ENCODE measurements at places on chromosomes 1 and 21.
A peak's percentile ranks its signal among the peaks of the same experiment; 100 is the strongest.

- no peak for DNase-seq
Measured at GRCh38 chr1:212670301-212670700, 29.3 kb downstream of the BATF3 start.

DNA sequence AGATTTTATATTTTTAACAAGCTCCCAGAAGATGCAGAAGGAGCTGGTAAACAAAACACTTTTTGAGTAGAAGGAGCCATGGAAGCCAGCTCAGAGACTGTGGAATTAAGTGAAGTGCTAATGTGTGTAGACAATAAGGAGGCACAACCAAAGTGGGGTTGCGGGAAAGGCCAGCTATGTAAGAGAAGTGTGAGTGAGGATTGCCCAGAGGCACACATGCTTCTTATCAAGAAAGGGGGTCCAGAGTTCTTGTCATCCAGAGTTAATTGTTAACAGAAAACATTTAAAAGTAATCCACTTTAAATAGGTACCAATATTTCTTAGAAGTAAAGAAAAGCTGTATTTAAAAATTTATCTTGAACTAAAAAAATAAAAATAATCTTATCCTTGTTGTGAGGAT is 136.8 kb downstream of the OLFM3 start:
- DNase-seq, result no peak

- DNase-seq, result no peak
Measured at GRCh38 chr1:174643206-174643605, 195.4 kb downstream of the GPR52 start.

DNA sequence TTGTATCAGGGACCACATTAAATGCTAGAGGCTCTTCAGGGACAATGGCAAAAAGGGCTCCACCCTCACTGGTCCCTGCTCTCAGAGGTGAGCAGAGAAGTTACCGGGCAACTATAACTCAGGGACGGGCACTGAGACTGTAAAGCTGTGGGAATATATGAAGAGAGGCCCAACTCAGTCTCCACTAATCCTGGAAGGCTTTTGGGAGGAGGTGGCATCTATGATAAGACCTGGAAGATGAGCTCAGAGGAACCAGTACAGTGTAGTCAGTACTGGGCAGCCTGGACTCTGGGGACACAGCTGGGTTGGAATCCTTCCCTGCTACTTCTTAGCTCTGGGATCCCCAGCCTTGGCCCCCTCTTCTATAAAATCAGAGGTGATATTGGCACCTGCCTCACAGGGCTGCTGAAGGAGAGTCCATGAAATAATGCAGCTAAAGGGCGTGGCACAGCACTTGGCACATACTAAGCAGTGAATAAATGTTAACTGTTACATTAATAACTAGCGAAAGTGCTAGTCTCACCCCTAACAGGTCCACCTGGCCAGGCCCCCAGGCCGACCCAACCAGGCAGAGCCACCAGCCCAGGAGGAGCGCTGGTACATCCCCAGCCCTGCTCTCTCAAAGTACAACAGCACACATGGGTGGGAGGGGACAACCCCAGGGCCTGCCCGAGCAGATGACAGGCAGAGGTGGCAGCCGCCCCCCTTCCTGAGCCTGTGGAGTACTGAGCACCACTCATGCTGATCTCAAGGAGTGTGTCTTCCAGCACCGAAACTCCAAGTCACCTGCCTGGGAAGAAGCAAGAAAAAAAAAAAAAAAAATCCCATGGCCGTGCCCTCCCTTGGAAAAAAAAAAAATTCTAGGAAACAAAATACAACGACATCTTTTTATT is 62.7 kb downstream of the CASZ1 start:
- DNase-seq, result no peak

- DNase-seq, result peak; percentile 10
Measured at GRCh38 chr1:227709451-227709850, 25.7 kb downstream of the JMJD4 start.

DNA sequence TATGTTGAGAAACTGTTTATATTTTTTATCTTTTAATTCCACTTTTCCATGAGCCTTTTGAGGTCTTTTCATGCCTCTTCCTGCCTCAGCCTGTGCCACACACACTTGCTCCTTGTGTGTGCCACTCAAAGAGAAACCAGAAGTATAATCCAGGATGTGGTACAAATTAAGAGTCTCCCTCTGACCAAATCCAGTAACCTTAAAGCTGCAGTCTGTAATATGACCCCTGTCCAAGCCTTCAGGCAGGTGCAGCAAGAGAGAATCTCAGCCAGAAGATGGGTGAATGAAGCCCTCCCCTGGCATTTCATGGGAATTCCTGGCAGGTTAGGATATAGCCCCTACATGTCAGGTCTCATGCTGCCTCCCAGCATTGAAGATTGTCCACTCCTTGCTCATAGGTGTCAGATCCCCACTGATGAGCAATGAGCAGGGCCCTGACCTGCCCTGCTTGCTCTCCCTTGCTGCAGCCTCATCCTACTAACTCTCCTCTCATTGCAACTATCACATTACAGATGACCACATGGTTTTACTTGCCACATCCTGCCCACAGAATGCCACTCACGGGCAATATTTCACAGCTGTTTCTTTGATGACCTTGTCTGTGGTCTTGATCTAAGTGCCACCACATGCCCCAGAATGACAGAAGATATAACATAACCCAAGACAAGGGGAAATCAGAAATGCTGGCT is 169.3 kb downstream of the SEC16B start:
- no peak for DNase-seq

- peak; percentile 65 for DNase-seq
Measured at GRCh38 chr1:243742819-243743218, 107.2 kb downstream of the AKT3 start.

GRCh38 chr21:27475363-27475955 is 508.6 kb upstream of the ADAMTS5 start:
- DNase-seq, result no peak

DNA sequence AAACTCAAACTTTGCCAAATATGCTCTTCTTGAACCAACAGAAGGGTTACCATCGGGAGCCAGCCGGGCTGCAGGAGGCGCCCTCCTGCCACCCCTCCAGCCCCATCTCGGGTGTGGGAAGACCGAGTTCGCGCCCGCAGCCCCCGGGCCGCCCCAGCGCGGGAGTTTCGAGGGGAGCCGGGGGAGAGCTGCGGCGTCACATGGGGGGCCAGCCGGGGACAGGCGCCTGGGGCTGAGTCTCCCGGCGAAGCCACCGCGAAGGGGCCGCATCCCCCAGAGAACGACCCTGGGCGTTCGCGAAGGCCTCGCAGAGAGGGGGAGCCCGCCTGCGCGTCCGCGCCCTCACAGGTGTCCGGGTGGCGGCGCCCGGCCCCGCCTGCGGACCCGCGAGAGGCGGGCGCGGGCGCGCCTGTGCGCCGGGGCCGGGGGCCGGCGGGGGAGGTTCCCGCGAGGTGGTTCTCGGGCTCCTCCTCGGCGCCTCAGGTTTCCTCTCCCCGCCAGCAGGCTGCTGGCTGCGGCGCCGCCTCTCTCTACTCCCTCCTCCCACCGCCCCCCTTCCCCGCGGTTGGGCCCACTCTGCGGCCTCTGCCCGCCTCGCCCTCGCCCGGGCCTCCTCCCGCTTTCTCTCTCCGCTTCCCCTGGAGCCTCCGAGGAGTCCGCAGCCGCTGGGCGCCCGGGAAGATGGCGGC is at the start of gene RAVER2:
RAVER2 (plus strand) TSS at position 584 of the 689 bp plus-strand sequence; CDS start at position 682, 98 bp downstream.
- DNase-seq, result no peak

DNA sequence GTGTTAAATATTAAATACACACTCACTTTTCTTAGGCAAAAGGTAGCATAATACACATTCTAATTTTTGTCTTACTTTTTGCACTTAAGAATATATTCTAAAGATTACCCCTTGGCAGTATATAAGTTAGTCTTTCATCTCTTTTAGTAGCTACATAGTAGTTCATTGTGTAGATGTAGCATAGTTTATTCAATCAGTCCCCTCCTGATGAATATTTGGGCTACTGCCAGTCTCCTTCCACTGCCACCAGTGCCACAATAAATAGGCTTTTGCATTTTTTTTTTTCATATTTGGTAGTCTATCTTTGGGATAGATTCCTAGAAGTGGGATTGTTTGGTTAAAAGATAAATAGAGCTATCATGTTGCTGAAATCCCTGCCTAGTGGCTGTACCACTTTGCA is 388.8 kb upstream of the RUNX1 start:
- no peak for DNase-seq

DNA sequence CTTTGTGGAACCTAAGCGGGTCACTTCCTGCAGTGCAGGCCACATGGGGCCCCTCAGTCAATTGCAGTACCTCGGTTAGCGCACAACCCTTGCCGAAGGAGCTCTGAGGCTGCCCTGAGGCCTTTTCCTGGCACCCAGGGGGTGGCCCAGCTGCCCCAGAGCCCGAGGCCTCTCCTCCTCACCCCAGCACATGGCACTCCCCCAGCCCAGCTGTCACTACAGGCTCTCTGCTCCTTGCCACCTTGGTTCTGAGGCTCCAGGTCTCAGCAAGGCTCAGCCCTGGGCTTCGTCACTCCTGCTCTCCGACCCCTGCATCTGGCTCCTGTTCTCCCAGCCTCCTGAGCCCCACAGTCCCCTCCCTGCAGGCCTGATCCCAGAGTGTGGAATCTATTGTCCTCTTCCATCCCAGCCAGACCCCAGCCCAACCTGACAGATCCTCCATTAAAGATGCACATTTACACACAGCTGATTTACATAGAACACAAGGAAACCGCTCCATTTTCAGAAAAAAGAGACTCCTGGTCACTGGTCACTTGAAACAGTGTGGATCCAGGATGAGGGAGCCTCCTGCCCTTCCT is 192.8 kb upstream of the POU3F1 start:
- DNase-seq, result no peak

DNA sequence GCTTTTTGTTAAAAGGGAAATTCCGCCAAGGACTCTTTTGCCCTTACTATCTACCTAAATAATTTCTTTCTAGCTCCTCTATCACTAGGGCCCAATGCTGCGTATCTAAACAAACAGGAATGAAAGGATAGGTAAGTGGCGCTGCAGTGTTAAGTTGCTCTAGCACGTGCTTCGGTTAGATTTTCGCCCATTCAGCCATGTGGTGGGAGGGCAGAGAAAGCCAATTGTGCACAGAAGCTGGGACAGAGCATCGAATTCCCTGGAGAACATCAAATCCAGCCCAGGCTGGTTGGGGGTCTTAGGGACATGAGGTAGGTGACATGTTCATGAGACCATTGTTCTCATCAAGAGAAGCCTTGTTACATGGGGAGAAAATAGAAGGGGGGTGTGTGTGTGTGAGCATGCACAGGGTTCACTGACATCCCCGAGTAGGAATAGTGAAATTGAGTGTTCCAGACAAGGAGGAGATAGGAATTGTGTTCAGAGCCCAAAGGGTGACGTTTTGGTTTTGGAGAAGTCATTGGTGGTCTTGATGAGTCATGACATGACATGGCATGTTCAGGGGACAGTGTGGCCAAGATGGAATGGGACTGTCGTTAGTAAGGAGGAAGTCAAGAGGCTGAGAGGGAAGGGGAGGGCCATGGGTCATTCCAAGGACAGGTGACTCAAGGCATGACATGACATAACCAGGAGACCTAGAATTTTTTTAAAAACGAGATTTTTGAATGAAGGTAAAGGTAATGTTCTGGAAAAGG is 107.1 kb downstream of the TLR5 start:
- DNase-seq, result no peak

- DNase-seq, result no peak
Measured at GRCh38 chr1:87165177-87165576, 163.5 kb upstream of the LMO4 start.

DNA sequence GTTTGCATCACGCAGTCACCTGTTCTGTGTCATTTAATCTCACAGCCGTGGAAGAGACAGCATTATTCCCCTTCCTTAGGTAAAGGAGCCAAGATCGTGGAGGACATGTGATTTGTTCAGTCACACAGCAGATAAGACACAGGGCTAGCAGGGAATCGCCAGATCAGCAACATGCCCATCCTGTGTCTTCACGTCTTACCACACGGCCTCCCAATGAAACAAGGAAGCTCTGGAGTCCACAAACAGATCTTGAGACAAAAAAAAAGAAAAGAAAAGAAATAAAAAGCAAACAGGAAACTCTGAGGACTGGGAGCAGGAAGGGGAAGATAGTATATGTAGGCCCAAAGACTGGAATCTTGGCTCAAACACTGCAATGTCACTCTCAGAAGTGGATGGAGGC is 155.3 kb downstream of the ADSS2 start:
- DNase-seq, result no peak

DNA sequence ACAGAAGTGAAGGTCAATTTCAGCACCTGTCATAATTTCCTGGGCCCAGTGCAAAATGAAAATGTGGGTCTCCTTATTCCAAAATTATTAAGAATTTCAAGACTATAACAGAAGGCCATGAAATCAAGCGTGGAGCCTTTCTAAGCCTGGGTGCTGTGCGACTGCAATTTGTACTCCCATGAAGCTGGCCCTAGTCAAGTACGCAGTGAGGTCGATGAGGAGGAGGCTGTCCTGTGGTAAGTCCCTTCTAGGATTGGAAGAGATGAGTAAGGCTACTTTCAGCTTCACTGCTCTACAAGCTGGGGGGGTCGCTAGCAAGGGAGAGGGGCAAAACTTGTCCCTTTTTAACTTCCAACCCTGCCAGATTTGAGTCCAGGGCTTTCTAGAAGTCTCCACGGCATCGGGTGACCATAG is 410 bp upstream of the NUDC start:
- no peak for DNase-seq

DNA sequence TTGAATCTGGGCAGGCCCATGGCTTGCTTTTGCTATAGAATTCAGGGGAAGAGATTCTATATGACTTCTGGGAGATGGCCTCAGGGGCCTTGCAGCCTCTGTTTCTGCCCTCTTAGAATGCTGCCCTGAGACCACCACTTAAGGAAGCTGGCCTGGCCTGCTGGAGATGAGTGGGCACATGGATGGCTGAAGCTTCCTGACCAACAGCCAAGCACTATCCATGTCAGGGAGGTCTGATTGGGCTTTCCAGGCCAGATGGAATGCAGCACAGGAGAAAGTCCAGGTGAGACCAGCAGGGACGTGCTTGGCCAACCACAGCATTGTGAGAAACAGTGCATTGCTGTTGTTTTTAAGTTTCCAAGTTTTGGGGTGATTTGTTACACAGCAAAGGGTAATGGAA is 308.1 kb downstream of the PTPRU start:
- DNase-seq, result no peak

DNA sequence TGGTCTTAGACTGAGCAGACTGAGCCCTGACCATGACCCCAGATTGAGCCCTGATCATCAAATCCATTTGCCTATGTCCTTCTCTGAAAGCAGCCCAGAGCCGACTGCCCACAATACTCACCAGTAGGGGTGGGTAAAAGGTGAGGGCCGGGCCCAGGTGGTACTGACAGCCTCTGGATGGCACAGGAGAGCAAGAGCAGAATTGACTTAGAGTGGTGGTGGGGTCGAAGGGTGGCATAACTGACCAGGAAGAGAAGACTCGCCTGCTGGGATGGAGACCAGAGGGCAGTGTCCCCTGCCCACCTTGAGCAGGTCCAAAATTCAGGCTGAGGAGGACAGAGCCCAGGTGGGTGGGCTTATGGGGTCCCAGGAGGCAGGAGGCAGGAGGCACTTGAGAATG is 161.3 kb upstream of the POU3F1 start:
- no peak for DNase-seq

GRCh38 chr1:46345281-46345680 is 4.7 kb downstream of the NSUN4 start:
- DNase-seq, result no peak

- DNase-seq, result no peak
Measured at GRCh38 chr1:35706846-35707600, 11.7 kb downstream of the C1orf216 start.

All from GM04503 (cell line).